NCI-H1694 (cell line): ENCODE measurements at places on chromosomes 3 and 15.

DNA sequence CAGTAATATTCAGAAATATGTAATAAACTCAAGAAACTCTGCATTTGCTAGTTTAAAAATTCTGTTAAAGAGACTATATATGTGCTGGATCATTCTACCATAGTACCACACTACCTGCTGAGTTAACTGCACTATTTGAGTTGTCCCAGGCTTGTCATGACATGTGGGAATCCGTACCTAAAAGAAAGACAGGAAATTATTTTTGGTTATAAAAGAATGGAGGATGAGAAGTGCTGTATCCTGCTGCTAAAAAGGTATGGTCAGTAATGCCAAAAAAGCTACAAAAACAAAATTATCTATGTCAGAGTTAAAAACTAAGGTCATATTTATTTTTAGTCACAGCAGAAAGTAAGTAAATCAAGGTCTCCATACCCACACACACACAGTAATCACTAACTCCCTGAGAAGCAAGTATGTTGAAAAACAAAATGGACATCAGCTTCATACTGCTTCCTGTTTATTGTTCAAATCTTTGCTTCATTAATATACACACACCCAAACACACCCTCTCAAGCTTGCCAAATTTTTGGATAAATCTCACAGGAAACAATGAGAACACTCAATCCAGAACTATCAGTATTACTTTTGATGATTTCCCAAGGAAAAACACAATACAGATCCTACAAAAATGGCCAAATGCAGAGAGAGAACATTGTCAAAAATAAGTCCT is 33.7 kb downstream of the DENND6A start:
- DNase-seq: no peak

- peak; percentile 17 for DNase-seq
These were observed 19.1 kb downstream of the IREB2 start for GRCh38 chr15:78457101-78457500.

DNA sequence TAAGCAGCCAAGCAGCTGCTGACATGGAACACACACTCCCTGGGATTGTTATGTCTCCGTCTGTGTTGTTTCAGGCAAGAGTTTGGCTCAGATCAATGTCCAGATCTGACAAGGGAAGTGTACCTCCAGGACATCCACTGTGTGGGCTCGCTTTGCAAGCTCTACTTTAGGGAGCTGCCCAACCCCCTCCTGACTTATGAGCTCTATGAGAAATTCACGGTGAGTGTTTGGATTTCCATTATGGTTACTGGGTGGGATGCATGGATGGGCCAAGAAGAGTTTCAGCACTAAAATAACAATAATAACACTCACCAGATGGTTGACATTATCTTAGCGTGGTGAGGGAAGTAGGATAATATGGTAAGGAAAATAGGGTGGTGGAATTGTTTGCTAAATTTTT is 74.1 kb downstream of the ARHGAP31 start:
- no peak for DNase-seq

- no peak for DNase-seq
These were observed 173.2 kb downstream of the APBA2 start for GRCh38 chr15:29058903-29059539.

GRCh38 chr3:122055215-122055614 is at the start of gene CD86:
Gene CD86 (plus strand): TSS chr3:122055362. CDS start chr3:122055490, 128 bp downstream.
- DNase-seq: no peak

- DNase-seq: no peak
These were observed 925.7 kb downstream of the EPHA3 start for GRCh38 chr3:90032980-90033641.

- DNase-seq: no peak
These were observed 80.9 kb upstream of the TOPAZ1 start for GRCh38 chr3:44160818-44161217.

GRCh38 chr3:138936741-138937689 is 9.9 kb downstream of the FOXL2 start:
- DNase-seq: no peak

GRCh38 chr15:73599934-73600333 is 33.3 kb downstream of the NPTN start:
- no peak for DNase-seq

- no peak for DNase-seq
These were observed 123.4 kb downstream of the SSR3 start for GRCh38 chr3:156431334-156432124.

DNA sequence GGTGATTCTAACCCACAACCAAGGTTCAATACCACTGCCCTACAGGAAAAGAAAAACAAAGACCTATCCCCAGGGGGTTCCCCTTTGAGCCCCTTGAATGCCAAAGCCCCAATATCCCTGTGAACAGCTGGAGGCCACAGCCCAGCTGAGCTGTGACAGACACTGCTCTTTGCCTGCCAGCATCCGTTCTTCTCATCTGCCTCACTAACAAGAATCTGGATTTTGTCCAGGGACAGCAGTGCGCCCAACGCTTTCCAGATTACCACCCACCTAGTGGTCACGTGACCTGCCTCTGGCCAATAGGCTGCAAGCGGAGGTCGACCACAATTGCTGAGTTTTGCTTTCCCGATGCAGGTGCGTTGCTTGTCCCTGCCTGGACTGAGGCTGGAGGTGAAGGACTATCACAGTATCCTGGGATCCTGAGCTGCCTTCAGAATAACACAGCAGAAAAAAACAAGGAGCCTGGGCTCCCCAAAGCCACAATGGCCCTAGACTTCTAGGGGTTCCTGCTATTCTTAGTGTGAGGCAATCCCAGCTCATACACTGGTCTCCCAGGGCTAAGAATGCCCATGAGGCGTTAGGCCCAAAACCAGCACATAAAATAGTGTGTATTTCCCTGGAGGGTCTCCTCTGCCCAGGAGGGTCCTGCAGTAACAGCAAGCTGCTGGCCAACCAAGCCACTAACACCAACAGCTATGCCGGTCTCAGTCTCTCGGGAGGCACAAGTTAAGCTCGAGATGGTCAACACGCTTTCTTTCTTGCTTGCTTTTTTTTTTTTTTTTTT is 13.8 kb downstream of the BDH1 start:
- peak; percentile 96 for DNase-seq

DNA sequence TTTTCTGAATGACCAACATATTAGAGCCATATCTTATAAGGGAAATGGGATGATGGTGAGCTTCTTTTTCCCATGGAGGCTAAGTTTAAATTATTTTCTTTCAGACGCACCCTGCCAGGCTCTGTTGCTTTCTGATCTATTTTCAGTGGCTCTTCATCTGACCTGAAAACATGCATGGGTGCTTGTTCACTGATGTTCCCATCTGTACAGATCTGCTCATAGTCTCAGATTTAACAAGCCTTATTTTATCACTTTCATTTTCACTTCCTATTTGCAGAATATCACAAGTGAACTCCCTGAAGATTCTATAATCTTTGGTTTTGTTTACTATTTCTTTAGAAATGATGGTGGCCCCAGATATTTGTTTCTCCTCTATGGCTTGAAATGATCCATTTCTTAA is 31.1 kb upstream of the SUCLG2 start:
- DNase-seq: no peak

- no peak for DNase-seq
These were observed 17.5 kb upstream of the IGSF10 start for GRCh38 chr3:151478335-151478697.

DNA sequence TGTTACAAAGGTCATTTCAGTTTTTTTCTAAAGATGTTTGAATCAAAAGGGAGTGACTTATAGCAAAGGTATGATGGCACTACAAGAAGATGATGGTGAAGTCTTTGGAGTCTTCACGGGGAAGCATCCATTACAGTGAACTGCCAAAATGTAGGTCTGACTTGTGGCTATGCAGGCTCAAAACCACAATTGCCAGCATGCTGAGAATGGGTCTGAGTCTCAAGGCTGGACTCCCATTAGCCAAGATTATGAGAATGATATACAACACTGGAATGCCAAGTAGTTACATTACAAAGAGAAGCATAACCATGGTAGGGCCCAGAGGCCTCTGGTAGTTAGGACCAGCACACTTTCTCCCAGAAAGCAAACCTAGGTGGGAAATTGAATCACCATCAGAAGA is 194.2 kb downstream of the MTHFS start:
- no peak for DNase-seq

DNA sequence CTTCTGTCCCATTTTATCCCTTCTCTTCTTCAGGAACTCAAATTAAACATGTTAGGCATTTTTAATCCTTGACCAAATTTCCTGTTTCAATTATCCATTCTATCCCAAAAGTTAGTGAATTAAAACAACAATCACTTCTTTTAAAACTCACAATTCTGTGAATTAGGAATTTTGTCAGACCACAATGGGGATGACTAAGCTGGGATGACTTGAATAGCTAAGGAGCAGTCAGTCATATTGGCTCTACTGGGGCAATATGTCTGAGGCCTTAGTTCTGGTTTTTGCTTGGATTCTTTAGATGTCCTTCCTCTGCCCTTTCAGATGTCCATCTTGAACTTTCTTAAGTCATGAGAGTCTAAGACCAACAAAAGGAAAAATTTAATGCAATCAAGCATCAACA is 178.2 kb upstream of the TGFBR2 start:
- DNase-seq: no peak

- DNase-seq: no peak
These were observed 40.3 kb downstream of the SPSB4 start for GRCh38 chr3:141091426-141091825.

DNA sequence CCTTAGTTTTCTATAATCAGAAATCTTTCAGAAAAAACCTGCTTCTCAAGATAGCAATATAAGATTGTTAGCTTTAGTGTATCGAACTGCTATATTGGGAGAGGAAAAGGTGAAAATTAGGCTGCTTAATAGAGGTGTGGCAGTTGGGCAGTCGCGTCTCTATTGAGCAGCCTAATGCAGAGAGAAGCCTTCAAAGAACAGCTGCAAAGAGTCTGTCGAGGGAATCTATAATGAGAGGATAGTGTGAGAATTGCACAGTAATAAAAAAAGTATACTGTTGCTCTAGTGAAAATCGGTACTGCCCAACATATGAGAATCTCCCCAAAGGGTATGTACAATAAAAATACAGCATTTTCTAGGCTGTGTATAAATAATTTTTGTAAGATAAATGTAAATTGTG is 184.4 kb downstream of the TCF12 start:
- no peak for DNase-seq

- no peak for DNase-seq
These were observed 20.1 kb downstream of the IFT122 start for GRCh38 chr3:129460155-129460554.

- DNase-seq: no peak
These were observed 640.8 kb downstream of the TUSC7 start for GRCh38 chr3:117350371-117350770.

- DNase-seq: no peak
These were observed 70.9 kb downstream of the MYO9A start for GRCh38 chr15:72047020-72047419.

GRCh38 chr15:97745481-97746071 is 214.9 kb upstream of the ARRDC4 start:
- DNase-seq: peak; percentile 13

DNA sequence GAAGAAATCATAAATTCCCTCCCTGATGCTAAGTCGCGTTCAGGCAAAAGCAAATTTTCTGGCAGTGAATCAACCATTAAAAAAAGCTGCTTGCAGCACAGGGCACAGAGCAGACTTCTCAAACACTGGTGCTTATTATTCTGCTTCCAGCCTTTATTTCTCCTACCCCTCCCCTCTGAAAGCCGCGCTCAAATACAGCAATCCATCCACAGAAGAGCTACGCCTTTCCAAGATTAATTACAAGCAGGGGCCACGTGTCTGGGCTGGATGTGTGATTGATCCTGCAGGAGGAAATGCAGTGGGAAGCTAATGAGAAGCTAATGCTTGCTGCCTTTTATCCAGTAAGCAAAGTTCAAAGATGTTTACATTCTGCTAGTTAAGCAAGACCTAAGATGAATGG is 134.9 kb upstream of the TOPAZ1 start:
- DNase-seq: no peak

GRCh38 chr3:139260793-139261736 is 82.8 kb upstream of the MRPS22 start:
- no peak for DNase-seq

- peak; percentile 3 for DNase-seq
These were observed 301.4 kb downstream of the RBMS3 start for GRCh38 chr3:29582273-29582672.

GRCh38 chr3:100775226-100775625 is 65.9 kb downstream of the TFG start:
- DNase-seq: no peak

GRCh38 chr15:90648137-90649070 is 68.7 kb upstream of the BLM start:
- peak; percentile 50 for DNase-seq

GRCh38 chr15:85488997-85489396 is 108.6 kb downstream of the AKAP13 start:
- DNase-seq: no peak

- DNase-seq: no peak
These were observed 22.6 kb downstream of the CLDN18 start for GRCh38 chr3:138032567-138032966.

DNA sequence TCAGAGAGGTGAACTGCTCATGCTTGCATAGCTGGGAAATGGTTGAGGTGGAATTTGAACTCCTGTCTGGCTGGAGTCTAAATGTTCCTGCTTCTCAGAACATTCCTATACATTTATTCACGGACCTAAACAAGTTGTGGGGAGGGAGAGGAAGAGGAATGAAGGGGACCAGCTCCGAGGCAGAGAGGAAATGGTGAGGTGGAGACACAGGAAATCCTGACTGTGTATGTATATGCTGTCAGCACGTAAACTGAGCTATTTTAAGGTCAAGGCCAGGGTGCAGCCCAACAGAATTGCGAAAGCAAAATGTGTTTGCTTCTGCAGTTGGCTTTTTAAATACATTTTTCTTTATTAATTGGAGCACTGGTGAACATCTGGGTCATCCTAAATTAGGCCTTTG is 74.1 kb upstream of the POMGNT2 start:
- no peak for DNase-seq

DNA sequence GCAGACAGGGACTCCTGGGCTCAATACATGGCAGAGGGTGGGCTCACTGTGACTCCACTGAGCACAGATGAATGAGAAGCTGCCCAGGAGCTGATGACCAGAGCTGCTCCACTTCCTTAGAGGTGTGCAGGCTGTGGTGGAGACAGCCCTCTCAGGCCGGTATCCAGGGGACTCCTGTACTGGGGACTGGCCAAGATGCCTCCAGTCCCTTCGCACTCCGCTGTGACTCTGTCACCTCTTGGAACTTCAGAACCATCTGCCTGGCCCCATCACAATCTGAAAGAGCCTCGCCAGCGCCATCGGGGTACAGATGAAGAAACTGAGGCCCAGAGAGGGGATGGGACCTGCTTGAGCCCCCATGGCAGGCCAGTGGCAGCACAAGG is 111.2 kb downstream of the ETFA start:
- DNase-seq: no peak

- DNase-seq: no peak
These were observed 6.1 kb upstream of the DUSP7 start for GRCh38 chr3:52062505-52062904.

DNA sequence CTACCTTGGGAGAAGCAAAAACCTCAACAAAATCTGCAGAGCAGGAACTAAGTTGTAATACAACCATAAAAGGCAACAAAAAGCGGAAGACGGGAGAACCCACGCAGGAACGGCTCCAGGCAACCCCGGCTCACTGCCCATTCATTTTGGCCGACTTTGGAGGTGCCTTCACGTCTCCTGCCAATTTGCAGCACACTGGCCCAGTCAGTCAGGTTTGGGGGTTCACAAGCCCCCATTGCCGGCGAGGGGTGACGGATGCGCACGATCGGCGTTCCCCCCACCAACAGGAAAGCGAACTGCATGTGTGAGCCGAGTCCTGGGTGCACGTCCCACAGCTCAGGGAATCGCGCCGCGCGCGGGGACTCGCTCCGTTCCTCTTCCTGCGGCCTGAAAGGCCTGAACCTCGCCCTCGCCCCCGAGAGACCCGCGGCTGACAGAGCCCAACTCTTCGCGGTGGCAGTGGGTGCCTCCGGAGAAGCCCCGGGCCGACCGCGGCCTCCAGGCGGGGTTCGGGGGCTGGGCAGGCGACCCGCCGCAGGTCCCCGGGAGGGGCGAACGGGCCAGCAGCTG is 463 bp downstream of the TERC start:
- DNase-seq: no peak
